ENCODE measurements at places on chromosomes 2 and 18.

DNA sequence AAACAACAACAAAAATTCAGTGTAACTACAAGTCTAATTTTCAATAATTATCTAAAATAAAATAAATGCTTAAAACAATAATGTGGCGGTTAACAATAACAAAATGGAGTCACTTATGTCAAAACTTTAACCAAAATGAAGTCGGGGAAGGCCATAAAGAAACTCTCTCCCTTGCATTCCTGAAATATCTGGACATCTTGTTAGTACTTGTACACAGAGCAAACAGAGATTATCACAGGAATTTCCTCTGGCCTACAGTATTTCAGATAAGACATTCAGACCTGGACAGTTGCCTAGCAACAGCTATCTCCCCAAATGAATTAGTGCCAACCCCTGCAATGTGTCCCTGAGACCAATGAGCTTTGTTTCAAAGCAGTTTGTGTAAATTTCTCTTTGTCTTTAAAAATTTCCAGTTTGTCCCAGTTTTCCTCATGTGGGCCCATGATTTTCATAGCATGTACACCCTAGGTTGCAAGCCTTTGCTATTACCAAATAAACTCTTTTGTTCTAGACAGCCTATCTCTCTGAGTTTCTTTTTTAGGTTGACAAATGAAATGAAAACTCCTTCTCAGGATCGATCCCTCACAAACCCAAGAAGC, 68.6 kb downstream of the EXOC6B start:
- no peaks in the 10 kb centered on the region for H3K27me3 ChIP-seq
- peaks cover 14% of the 10 kb centered on the region for H3K36me3 ChIP-seq
- peak; percentile 61 for DNase-seq
- no peak overlapping the region for H3K4me3 ChIP-seq
- no peak overlapping the region for H3K27ac ChIP-seq

DNA sequence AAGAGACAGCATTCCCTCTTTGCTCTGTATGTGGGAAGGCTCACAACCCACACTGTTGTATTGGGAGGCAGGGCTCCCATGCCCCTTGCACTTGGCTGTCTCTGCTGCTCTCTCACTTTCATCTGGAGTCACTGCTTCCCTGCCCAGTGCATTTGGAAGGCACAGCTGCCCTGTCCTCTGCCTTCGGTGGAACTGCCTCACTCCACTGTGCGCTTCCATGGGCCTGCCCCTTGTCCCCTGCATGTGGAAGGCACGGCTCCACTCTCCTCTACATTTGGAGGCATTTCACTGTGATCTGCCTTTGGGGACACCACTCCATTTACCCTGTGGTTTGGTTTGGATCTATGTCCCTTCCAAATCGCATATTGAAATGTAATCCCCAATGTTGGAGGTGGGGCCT, 9.1 kb upstream of the PROM2 start:
- no peaks in the 10 kb centered on the region for H3K4me1 ChIP-seq
- no peak for DNase-seq
- H3K27me3 ChIP-seq: peaks cover 7% of the 10 kb centered on the region
- H3K4me3 ChIP-seq: no peak overlapping the region
- H3K27ac ChIP-seq: no peak overlapping the region
- H3K36me3 ChIP-seq: no peaks in the 10 kb centered on the region

- H3K4me1 ChIP-seq: peaks cover 41% of the 10 kb centered on the region
- H3K27ac ChIP-seq: no peak overlapping the region
- peaks cover 30% of the 10 kb centered on the region for H3K36me3 ChIP-seq
- H3K27me3 ChIP-seq: no peaks in the 10 kb centered on the region
Measured at GRCh38 chr2:73101626-73102256, 11.0 kb downstream of the RAB11FIP5 start.

DNA sequence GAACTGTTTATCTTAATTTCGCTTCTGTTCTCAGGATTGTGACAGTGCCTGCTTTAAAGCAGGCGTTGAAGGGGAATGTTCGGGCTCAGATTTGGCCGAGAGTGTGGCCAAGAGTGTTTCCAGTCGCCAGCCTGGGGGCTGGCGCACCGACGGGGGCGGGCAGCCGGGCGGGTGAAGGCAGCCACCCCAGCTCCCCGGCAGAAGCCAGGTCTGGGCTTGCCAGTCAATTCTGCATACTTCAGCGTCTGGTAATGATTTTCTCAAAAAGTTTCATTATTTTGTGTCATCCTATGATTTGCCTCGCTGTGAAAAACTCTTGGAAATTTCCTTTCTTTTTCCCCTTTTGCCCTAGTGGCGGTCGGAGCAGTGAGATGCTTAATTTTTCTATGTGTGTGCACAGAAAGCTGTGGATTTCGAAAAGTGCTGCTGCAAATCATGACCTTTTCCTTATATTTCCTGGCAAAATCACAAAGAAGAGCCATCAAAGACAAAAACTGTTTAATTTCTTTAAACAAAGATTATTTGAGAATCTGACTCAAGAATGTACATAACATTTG, 856 bp downstream of the FAM228A start:
- no peak for DNase-seq
- no peaks in the 10 kb centered on the region for H3K4me1 ChIP-seq
- peak overlapping the region; percentile 56 for H3K4me3 ChIP-seq
- peaks cover 3% of the 10 kb centered on the region for H3K36me3 ChIP-seq

DNA sequence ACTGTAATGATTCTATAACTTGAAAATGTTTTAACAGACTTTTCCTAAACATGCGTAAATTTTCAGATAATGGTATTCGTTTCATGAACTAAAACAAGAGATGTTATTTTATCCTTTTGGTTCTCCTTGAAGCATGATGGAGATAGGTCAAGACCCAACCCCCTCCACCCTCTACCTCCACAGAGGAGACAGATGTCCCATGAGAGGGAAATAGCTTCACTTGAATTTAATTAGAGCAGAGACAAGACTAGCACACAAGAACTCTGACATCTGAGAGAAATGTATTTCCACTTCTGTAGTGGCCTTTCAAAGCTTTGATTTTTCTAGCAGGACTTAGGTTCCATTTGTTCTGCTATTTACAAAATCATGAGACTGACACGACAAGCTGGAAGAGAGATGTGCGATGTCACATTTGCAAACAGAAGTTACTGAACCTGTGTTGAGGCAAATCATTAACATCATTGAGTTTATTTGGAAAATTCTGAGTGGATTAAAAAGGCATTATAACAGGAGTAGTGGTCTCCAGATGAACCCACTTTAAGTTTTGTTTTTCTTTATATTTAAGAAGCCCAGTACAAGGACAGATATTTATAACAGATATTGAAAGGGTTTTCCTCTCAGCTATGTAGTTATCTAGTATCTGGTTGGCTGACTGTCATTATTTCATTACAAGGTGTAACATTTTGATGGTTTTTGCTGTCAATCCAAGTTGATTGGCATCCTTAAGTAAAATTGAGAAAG, 276.2 kb downstream of the ASXL3 start:
- no peak overlapping the region for H3K27ac ChIP-seq
- no peaks in the 10 kb centered on the region for H3K4me1 ChIP-seq
- DNase-seq: no peak
- no peaks in the 10 kb centered on the region for H3K27me3 ChIP-seq
- H3K4me3 ChIP-seq: no peak overlapping the region

DNA sequence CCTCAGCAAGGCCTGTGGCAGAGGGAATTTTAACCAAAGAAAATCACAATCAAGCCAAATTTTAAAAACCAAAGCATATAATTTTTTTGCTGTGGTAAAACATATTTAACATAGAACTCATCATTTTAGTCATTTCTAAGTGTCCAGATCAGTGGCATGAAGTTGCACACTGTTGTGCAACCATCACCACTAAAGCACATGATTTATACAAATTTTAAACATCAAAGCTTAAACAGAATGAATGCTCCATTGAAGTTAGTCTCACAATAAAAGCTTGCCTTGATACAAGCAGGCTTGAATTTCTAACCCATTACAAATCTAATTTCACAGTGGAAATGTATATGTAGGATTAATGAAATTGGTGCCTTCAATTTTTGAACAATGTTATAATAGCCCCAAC, 31.2 kb downstream of the FTCDNL1 start:
- no peak for DNase-seq
- no peaks in the 10 kb centered on the region for H3K27me3 ChIP-seq
- H3K4me1 ChIP-seq: no peaks in the 10 kb centered on the region
- H3K4me3 ChIP-seq: no peak overlapping the region
- H3K27ac ChIP-seq: no peak overlapping the region

DNA sequence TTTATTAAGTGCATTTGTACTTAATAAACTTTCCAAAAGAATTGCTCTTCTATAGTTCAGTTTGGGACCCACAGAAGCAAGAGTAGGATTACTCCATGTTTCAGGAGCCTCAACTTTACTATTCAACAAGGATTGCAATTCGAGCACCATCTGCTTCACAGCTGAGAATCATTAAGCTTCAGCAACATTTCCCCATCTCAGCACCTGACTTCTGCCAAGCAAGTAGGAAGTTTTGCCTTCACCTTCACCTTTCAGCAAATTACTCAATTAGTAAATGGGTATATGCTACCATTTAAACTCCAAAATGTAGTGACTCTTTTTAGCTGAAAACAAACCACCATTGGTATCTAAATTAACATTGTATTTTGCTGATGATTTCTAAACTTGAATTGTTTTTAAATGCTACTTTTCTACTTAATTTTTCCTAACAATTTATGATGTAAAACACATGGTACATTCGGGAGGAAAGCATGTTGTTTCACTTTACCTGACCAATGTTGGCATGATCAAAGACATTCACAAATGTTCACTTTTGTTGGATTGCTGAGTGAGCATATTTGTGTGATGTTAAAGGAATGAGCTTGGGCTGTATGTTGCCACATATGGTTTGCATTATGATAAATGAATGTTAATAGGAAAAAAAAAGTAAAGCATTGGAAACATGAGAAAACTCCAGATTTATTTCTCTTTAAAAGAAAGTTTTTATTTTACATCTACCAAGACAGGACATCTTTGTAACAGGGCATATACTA, 159.2 kb downstream of the GULP1 start:
- no peaks in the 10 kb centered on the region for H3K36me3 ChIP-seq
- H3K4me3 ChIP-seq: no peak overlapping the region
- no peak for DNase-seq
- no peaks in the 10 kb centered on the region for H3K4me1 ChIP-seq
- H3K27ac ChIP-seq: no peak overlapping the region

GRCh38 chr18:50704357-50704940, 115.4 kb downstream of the MRO start:
- no peaks in the 10 kb centered on the region for H3K4me1 ChIP-seq
- H3K27me3 ChIP-seq: no peaks in the 10 kb centered on the region
- no peak for DNase-seq
- no peak overlapping the region for H3K4me3 ChIP-seq
- H3K36me3 ChIP-seq: no peaks in the 10 kb centered on the region

GRCh38 chr2:239903210-239903609, 121.9 kb downstream of the NDUFA10 start:
- H3K36me3 ChIP-seq: no peaks in the 10 kb centered on the region
- no peak overlapping the region for H3K4me3 ChIP-seq
- DNase-seq: no peak
- H3K4me1 ChIP-seq: no peaks in the 10 kb centered on the region
- no peak overlapping the region for H3K27ac ChIP-seq

DNA sequence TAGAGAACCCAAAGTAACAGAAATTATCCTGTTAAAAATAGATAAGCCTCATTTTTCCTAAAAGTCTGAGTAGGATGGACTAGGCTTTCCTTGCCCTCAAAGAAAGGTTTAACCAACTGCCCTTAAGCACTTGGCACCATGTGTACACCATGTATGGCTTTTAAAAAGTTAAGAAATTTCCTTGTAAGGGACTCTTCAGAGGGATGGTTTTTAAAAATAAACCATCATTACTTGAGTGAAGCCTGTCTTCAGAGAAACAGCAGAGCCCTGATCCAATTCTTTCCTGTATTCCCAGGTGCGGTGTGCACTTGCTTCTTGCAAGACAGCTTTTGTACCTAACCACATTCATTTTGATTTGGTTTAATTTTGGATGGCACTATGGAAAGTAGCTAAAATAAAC, 1.1 kb upstream of the NEMP2 start:
- H3K27ac ChIP-seq: no peak overlapping the region
- DNase-seq: no peak
- no peaks in the 10 kb centered on the region for H3K36me3 ChIP-seq
- H3K4me3 ChIP-seq: no peak overlapping the region

DNA sequence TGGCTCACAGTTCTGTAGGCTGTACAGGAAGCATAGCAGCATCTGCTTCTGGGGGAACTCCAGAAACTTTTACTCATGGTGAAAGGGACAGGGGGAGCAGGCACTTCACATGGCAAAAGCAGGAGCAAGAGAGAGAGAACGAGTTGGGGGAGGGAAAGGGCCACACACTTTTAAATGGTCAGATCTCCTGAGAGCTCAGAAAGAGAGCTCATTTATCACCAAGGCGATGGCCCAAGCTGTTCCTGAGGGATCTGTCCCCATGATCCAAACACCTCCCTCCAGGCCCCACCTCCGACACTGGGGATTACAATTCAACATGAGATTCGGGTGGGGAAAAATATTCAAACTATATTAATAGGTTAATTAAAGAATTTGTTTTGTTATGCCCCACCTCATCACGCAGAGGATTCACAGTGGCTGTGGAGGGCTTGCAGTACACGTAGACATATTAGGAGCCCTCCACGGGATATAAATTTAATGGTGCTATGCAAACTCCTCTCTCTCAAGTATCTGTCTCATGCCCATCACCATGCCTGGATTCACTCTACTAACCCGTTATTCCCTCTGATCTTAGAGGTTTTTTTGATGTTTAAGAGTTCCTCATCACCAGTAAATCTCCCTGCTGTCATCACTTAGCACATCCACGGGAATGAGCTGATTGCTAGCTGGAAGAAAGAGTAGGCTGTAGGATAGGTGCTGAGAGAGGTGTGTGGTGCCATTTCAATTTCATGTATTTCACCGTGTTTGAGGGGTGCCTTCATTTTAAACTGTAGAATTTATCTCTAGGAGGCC, 84.5 kb upstream of the ARHGAP28 start:
- H3K4me3 ChIP-seq: no peak overlapping the region
- no peak for DNase-seq
- no peaks in the 10 kb centered on the region for H3K4me1 ChIP-seq
- H3K36me3 ChIP-seq: no peaks in the 10 kb centered on the region
- peaks cover 12% of the 10 kb centered on the region for H3K27me3 ChIP-seq
- no peak overlapping the region for H3K27ac ChIP-seq

GRCh38 chr2:36596397-36596796, 1.6 kb downstream of the FEZ2 start:
- H3K27me3 ChIP-seq: no peaks in the 10 kb centered on the region
- no peak overlapping the region for H3K4me3 ChIP-seq
- no peak for DNase-seq
- peaks cover 9% of the 10 kb centered on the region for H3K4me1 ChIP-seq
- H3K27ac ChIP-seq: no peak overlapping the region

DNA sequence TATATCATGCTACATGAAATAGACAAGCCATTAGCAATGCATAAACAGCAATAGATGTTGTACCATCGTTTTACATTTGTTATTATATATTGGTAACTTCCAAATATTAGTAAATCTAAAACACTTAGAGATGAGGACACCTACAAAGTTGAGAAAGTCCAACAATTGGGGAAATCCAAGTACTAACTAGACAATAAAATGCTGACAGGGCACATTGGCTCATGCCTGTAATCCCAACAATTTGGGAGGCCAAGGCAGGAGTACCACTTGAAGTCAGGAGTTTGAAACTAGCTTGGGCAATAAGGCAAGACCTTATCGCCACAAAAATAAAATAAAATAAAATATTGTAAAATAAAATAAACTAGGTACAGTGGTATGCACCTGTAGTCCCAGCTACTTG, 1023.1 kb downstream of the SUCLG1 start:
- no peak overlapping the region for H3K27ac ChIP-seq
- no peak for DNase-seq
- no peaks in the 10 kb centered on the region for H3K4me1 ChIP-seq
- H3K36me3 ChIP-seq: no peaks in the 10 kb centered on the region
- H3K4me3 ChIP-seq: no peak overlapping the region

GRCh38 chr2:168241208-168241607, 6.2 kb downstream of the STK39 start:
- no peaks in the 10 kb centered on the region for H3K36me3 ChIP-seq
- no peaks in the 10 kb centered on the region for H3K27me3 ChIP-seq
- DNase-seq: no peak
- peaks cover 8% of the 10 kb centered on the region for H3K4me1 ChIP-seq

Data from mesenchymal stem cell (in vitro differentiated cells and primary cell).